T-cell (primary cell): ENCODE measurements at places on chromosomes 5 and 9.

DNA sequence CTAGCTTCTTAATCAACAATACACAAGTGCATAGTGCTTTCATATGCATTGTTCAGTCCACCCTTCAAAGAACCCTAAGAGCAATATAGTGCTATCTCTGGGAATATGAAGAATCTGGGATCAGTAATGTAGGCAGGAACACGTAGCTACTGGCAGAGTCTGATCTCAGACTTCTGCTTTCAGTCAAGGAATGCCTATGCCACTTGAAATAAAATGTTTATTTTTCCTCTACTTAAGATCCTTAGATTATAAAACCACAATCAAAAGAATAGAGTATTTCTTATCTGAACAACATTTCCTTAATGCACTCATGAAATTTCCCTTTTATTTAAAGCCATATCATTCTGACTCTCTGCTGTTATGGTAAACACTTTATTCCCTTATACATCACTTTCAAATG is 1407.8 kb upstream of the C9orf72 start:
- DNase-seq = no peak

- no peak for DNase-seq
Observed at GRCh38 chr9:108837530-108837929, 18.3 kb downstream of the ACTL7B start.

- no peak for DNase-seq
Observed at GRCh38 chr5:88679638-88680037, 203.3 kb downstream of the MEF2C start.

- peak; percentile 41 for DNase-seq
Observed at GRCh38 chr5:81749561-81750307, 1.2 kb downstream of the SSBP2 start.

DNA sequence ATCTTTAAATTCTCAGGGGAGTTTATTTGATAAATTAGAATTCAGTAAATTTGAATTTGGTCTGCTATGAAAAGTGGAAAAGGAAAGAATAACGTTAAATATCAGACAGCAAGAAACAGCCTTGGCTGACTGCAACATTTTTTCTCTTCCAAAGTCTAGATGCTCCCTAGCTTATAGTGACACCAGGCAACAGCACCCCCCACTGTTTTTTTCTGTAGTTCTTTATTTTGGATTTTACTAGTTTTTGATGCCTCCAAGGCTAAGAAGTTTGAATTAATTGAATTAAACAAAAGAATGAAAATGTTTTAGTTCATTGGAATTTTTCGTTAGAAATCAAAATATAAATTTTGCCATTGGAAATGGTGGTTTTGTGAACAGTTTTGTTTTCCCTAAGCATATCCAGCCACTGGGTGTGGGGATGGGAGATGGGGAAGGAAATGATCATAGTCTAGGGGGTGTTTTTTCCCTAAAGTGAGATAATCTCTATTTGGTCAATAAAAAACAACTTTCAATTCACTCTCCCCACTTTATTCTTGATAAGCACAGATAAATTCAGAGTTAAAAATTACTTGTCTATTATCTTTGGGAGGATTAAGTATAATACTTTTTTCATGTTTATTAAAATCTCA is 199.3 kb upstream of the CD180 start:
- DNase-seq = no peak

- DNase-seq = no peak
Observed at GRCh38 chr9:16155878-16156277, 603.0 kb downstream of the CCDC171 start.

DNA sequence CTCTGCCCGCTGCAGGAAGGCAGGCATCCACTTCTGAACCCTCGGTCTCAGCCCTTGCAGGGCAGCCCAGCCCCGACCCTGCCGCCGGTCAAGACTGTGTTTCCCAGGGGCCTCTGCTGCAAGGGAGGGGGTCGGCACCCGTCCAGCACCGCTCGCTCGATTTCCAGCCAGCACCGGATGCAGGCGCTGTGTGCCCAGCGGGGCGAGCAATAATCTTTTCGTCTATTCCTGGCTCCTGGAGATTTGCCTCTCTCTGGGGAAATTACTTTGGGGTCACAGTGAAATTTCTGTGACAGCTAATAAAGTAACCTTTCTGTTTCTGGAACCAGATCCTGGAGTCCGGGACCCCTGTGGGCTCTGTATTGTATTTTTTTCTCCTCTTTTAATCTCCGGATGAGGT is 155.3 kb downstream of the COL23A1 start:
- DNase-seq = no peak

- DNase-seq = no peak
Observed at GRCh38 chr5:143124593-143124992, 278.9 kb downstream of the NR3C1 start.

- no peak for DNase-seq
Observed at GRCh38 chr5:154841273-154841661, 9.1 kb downstream of the FAXDC2 start.

DNA sequence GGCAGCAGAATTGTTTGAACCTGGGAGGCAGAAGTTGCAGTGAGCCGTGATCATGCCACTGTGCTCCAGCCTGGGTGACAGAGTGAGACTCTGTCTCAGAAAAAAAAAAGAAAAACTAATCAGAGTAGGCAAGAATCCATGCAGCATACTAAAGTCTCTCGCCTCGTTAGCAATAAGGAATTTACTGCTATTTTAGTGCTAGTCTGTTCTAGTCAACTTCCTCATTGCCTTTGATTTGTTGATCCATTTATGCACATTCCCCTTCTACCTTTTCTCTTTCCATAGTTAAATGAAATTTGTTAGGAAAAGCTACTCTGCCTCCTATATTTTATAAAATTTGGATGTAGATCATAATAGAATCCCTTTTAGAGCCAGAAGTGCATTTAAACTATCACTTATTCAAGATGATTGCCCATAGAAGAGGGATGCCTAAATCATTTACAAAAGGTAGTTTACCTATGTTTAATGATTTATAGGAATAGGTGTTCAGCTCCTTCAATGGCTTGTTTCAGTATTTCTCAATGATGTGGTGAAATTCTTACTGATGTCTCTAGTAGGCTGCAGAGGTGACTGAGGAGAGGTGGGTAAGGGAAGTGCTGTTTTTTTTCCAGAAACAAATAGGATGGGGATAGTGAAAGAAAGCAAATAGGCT is 1.9 kb downstream of the LRRC19 start:
- DNase-seq = no peak

DNA sequence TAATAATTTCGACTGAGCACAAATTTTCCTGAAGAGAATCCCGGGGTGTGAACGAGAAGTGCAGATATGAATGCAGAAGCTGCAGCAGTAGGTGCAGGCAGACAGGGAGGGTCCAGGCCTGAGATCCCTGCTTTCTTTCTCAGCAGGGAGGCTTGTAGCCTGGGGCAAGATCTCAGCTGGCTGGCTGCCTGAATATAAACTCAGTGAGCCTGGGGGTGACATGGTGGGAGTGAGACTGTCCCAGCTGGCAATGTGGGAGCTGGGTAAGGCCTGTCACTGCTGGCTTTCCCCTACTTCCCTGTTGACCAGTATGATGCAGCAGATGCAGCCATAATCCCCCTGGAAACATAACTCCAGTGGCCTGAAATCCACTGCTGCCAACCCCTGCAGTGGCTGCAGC is 325.2 kb downstream of the CETN3 start:
- DNase-seq = no peak

GRCh38 chr5:14439087-14439871 is 142.3 kb upstream of the OTULINL start:
- no peak for DNase-seq

DNA sequence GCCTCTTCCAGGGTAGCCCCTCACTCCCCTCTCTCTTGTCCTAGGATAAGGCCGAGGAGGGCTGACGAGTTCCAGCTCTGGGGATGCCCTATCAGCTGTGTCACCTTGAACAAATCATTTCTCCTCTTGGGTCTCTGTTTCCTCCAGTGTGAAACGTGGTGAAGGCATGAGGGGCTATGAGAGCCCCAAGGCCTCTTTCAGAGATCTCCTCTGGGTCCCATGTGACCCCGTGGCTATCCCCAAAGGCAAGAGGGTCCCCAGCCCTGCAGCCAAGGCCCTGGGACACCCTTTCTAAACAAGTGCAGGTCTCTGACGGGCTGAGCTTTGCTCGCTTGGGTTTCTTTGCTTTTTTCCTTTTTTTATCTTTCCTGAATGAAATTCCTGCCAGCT is 25.5 kb upstream of the SPTLC1 start:
- no peak for DNase-seq

- DNase-seq = no peak
Observed at GRCh38 chr9:38686933-38687332, 33.0 kb downstream of the FAM240B start.

GRCh38 chr9:89474939-89475338 is 23.0 kb downstream of the SEMA4D start:
- DNase-seq = no peak

GRCh38 chr5:134777366-134777765 is 18.8 kb downstream of the DDX46 start:
- no peak for DNase-seq

DNA sequence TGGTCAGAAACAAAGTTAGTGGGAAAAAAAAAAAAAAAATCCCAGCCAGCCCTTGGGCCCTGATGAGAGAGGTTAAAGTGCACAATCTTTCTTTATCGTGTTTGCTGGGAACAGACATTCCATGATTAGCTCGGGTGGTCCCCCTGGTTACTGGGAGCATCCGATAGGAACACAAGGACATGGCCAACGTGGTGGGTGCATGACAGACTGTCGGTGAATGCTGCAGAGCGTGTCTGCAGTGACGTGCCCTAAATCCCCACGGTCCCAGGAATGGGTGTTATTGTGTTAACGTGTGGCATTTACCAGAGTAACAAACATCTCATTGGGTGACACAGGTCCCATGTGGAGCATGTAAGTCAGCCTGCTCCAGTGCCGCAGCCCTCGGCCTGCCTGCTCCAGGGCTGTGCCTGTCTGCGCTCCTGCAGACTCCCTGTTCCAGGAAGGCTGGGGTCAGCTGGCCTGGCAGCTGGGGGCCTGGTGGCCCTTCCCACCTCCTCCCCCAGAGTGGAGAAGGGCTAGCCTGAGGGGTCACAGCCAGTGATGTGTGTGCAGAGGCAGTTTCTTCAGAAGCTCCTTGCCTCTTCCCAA is 34.3 kb upstream of the TBC1D2 start:
- no peak for DNase-seq

DNA sequence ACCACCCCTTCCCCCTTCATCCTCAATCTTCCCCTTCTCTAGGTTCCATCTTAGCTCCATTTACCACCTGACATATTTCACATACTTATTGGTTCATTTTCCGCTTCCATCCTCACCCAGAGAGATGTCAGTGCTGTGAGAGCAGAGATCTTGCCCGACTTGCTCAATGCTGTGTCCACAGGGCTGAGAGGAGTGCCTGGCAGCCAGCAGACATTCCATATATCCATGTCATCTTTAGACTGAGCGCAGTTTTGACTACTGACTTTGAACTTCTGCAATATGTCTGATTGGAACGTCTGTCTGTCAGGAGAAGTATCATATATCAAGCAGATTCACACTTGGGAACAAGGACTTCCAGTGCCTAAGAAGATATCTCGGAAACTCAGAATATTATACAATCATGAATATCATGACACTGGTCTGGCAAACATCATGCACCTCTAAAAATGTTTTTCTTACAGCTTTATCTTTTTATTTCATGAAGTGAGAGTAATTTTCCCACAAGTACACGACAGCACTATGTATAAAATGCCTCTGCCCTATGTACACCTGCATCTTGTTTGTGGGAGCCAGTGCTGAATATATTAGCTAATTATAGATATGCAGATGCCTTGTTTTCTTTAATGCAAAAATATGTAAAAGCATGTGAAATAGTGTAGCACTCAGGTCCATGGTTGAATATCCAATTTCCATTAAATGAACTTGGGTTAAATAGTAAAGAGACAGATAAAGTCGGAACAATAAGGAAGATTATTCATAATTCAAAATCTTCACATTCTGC is 454.0 kb upstream of the DAP start:
- DNase-seq = no peak

GRCh38 chr5:118791926-118792734 is 196.2 kb downstream of the DTWD2 start:
- no peak for DNase-seq

DNA sequence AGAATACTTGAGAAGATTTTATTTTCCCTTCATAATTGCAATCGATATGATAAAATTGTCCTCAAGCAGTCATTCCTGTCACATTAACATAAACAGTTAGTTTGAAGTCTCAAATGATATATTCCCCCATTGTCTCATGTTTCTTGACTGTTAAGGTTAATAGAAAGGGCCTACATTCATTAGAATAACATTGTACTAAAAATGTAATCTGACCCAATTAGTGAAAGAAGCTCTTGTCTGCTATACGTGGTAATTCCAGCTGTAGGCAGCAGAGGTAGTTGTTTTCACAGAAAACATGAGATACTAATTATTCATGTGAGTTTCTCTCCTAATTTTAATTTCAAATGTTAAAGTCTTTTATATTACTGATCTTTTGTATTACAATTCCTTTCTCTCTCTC is 25.9 kb upstream of the AP3B1 start:
- no peak for DNase-seq

DNA sequence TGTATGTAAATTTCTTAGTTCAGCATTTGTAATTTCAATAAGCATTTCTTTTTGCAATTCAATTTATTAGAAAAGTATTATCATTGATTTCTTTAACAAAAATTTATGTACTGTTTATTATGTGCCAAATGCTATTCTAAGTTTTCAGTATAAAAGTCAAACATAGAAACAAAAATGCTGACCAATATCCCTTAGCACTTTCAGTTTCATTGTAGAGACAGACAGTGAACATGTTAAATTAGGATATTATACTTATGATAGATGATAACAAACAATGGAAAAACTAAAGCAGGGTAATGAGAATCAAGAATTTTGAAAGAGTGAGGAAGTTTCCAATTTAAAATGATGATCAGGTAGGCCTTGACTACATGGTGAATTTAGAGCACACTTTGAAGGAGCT is 1106.0 kb downstream of the TAF11L14 start:
- DNase-seq = no peak

GRCh38 chr5:59069438-59070079 is 486.7 kb downstream of the RAB3C start:
- DNase-seq = no peak

DNA sequence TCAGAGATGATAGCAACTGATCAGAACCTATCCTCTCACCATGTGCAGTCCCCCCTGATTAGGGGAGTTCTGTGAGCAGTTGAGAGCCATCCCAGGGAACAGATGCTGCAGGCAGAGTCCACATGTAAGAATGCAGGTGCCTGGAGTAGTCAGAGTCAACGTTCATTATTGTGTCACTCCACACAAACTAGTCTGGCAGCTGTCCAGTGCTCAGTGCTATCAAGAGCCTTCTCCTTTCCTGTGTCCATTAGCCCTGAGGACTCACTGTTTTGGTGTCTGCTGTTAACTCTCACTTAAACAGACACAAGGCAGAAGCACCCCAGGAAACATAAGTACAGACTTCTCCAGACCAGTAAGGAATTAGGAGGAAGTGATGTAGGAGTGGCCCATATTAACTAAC is 2.5 kb downstream of the SH3TC2 start:
- no peak for DNase-seq

- DNase-seq = no peak
Observed at GRCh38 chr9:109409773-109410397, 88.2 kb downstream of the PTPN3 start.
